ENCODE measurements at places on chromosomes 6 and 20. TPM values are rescaled to one million over a fixed set of nuclear protein-coding genes. Genes with fewer than 3 reads are reported as not detected.

DNA sequence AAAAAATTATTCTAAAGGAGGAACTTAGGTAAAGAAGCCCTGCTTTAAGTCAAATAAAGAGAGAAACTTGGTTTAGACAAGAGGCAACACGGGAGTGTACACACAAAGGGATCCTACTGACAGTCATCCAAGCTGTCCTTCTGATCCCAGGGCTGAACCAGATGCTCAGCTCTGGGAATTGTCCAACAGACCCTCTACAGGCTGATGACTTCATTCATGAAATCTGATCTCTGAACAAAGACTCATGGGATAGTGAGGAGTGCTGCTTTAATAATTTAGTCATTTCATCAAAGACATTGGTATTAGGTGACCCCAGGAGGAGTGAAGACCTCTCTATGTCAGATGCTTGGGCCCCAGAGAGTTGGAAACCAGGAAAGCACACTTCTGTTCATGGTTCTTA is 65.6 kb upstream of the ARMH2 start:
- no peaks in the 10 kb centered on the region for H3K36me3 ChIP-seq
- H3K4me3 ChIP-seq = no peak overlapping the region
- H3K4me1 ChIP-seq = no peaks in the 10 kb centered on the region

DNA sequence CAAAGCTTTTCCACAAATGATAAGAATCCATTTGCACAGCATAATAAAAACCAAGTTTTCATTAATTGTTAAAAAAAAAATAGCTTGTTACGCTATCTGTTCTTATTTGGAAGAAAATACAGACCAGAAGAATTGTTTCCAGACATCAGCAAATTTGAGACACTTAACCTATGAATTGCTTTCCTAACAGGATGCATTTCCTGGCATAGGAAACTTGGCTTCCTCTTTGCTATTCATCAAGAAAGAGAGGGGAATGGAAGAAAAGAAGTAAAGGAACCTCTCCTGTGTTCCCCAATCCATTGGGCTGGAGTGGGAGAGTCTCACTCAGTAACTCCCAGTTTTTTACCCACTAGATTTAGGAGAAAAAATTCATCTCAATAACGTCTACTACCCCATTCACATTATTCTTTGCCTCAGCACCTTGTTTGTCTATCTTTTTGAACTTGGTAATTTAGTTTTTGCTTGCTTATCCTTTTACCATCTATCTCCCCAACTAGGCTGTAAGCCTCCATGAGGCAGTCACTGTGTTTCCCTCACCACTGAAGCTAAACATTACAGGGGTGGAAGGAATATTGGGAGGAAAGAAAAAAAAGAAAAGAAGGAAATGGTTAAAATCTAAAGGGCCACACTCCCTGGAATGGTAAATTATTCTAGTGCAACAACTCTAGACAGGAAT is 150.3 kb downstream of the COL21A1 start:
- no peaks in the 10 kb centered on the region for H3K27me3 ChIP-seq
- no peak overlapping the region for H3K4me3 ChIP-seq
- H3K36me3 ChIP-seq = peaks cover 1% of the 10 kb centered on the region
- H3K4me1 ChIP-seq = no peaks in the 10 kb centered on the region

GRCh38 chr6:134080171-134080795 is 27.9 kb upstream of the SLC2A12 start:
- no peaks in the 10 kb centered on the region for H3K27me3 ChIP-seq
- no peak overlapping the region for H3K4me3 ChIP-seq
- H3K4me1 ChIP-seq = peaks cover 2% of the 10 kb centered on the region

- no peaks in the 10 kb centered on the region for H3K27me3 ChIP-seq
- H3K4me1 ChIP-seq = no peaks in the 10 kb centered on the region
- no peak overlapping the region for H3K27ac ChIP-seq
- no peak for DNase-seq
Observed at GRCh38 chr6:112980676-112981075, 633.5 kb downstream of the RFPL4B start.

DNA sequence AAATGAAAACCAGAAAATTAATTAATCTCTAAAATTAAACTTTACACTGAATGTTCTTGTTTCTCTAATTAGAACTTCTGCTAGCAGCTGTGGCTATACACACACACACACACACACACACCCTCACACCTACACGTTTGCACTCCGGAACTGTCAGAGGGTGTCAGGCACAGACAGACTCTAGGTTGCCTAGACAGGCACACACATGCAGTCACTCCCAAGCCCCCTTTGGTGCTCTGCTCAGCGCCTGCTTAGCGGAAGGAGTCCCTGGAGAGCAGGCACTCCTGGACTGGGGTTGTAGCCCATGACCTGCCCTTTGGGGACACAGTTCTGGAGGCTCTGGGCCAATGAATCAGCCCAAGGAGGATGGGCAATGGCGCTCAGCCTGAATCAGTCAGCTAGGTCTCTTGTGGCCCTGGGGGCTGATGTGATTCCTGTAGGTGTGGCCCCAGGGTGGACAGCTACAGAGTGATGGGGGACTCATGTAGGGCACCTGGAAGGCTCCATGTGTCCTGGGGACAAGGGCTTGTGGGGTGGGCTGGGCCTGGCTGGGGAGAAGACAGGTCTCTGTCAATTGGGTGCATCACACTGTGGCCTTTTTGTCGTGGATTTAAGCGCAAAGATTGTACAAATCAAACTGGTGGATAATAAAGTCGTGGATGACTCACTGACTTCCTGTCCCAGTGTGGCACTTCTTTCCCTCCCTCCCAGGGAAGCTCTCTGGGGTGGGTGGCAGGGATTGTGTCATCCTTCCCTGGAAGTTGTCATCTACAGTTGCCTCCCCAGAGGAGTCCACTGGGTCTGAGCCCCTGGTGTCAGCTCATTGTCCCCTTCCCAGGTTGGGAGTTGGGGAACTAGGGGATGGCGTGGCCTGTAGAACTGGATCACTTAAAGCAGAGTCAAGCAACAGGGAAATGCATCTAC is 8.8 kb downstream of the TMEM151B start:
- H3K4me3 ChIP-seq = no peak overlapping the region
- no peak for DNase-seq
- peaks cover 2% of the 10 kb centered on the region for H3K4me1 ChIP-seq
- H3K27me3 ChIP-seq = peaks cover 70% of the 10 kb centered on the region
- H3K27ac ChIP-seq = no peak overlapping the region

GRCh38 chr6:141123497-141123896 is 1009.2 kb upstream of the GJE1 start:
- no peak for DNase-seq
- H3K27me3 ChIP-seq = no peaks in the 10 kb centered on the region
- no peaks in the 10 kb centered on the region for H3K4me1 ChIP-seq
- H3K36me3 ChIP-seq = no peaks in the 10 kb centered on the region

- no peaks in the 10 kb centered on the region for H3K36me3 ChIP-seq
- no peak for DNase-seq
- H3K27ac ChIP-seq = peak overlapping the region; percentile 62
- peaks cover 4% of the 10 kb centered on the region for H3K4me1 ChIP-seq
- no peak overlapping the region for H3K4me3 ChIP-seq
- H3K27me3 ChIP-seq = no peaks in the 10 kb centered on the region
Observed at GRCh38 chr6:5506149-5506548, 244.8 kb downstream of the FARS2 start.

DNA sequence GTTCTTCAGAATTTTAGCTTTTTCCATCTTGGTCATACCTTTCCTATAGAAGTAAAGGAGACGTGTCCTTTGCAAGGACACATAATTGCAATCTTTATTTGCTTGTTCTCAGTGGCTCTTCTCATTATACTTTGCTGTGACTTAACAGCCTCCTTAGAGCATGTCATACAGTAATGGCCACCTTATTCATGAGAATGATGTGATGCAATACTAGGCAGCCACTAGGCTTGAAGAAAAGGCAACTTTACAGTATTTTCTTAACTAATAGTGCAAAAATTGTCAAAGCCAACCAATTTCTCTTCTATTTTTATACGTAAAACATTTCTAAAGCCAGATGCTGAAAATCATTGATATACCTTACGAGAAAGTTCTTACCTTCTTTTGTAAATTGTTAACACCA is 1296.8 kb upstream of the EYS start:
- H3K36me3 ChIP-seq = no peaks in the 10 kb centered on the region
- no peak overlapping the region for H3K4me3 ChIP-seq
- H3K27me3 ChIP-seq = no peaks in the 10 kb centered on the region
- no peak overlapping the region for H3K27ac ChIP-seq
- DNase-seq = no peak
- peaks cover 4% of the 10 kb centered on the region for H3K4me1 ChIP-seq

- H3K4me1 ChIP-seq = no peaks in the 10 kb centered on the region
- H3K27me3 ChIP-seq = peaks cover 9% of the 10 kb centered on the region
- H3K36me3 ChIP-seq = no peaks in the 10 kb centered on the region
- no peak overlapping the region for H3K4me3 ChIP-seq
- H3K27ac ChIP-seq = no peak overlapping the region
Observed at GRCh38 chr6:159376516-159377158, 207.4 kb downstream of the FNDC1 start.

Gene PPIL1
- 53.2 TPM for total RNA-seq

Gene SYNDIG1
- 0.38 TPM for total RNA-seq

Gene WASF1
- 46.4 TPM for total RNA-seq

Gene GCNT2
- 8.2 TPM for total RNA-seq
